ENCODE measurements at places on chromosomes 11 and 22.
A peak's percentile ranks its signal among the peaks of the same experiment; 100 is the strongest.

- no peak for DNase-seq
Measured at GRCh38 chr11:120595557-120595956, 84.0 kb downstream of the GRIK4 start.

DNA sequence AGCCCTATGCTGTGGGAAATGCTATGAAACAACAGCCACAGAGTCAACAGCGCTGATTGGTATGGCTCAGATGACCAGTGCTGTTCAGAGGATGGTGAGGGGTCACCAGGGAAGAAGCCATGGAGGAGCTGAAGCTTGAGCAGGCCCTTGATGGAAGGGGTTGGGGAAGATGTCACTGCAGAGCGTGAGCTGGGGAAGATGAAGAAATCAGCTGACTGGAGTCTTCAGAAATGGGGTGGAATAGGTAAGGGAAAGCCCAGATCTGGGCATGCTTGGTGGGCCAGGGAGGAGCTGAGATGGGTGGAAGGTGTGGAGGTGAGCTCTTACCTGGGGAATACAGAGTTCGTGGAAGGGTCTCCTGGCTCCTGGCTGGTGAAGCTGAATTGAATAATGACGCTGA is 105.4 kb upstream of the PLET1 start:
- no peak for DNase-seq

DNA sequence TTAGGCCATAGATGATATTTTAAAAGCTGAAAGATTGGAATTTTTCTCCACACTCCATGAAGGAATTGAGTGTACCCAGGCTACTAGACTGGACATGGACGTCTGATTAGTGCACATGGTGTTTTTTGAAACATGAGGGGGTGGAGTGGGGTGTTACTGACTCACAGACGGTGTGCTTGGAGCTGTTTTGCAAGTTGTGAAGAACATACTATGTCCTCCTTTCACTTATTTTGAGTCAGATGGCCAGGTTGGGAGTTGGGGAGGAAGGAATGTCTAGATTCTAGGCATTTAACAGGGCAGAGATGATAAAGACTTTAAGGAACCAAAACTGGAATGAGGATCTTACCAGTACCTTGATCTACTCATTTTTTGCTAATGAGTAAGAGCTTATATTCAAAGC is 158.1 kb upstream of the MTNR1B start:
- no peak for DNase-seq

- no peak for DNase-seq
Measured at GRCh38 chr22:22927888-22928665, 40.5 kb downstream of the IGLL5 start.

DNA sequence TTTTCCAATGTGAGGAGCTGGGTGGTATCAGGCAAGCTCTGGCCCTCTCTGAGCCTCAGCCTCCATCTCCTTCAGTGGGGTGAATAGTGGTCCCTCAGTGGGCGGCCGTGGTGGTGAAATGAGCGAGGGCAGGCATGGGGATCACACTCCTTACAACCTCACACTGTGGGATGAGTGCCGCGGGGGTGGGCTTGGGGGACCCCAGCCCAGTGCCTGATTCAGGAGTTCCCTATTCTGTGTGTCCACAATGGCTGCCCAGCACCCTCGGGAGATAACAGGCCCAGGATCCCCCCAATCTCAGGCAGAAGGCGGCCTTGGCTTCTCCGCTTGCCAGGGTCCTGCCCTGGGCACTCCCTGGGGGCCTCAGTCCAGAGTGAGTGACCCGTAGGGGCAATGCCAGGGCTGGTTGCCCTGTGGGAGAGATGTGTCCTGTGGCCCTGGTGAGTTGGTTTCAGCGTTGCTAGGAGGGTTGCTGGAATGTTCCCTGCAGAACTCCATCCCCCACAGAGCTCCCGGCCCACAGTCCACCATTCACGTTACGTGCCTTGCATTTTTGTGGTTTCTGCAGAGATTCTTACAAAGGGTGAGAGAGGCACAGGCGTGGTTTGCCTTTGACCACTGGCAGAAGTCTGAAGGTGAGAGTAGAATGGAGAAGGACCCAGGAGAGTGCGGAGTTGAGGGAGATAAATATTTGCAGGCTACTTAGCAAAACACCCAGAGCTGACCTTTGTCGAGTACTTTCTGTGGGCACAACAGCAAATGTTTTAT is 2.9 kb downstream of the ALDH3B1 start:
- DNase-seq = no peak

DNA sequence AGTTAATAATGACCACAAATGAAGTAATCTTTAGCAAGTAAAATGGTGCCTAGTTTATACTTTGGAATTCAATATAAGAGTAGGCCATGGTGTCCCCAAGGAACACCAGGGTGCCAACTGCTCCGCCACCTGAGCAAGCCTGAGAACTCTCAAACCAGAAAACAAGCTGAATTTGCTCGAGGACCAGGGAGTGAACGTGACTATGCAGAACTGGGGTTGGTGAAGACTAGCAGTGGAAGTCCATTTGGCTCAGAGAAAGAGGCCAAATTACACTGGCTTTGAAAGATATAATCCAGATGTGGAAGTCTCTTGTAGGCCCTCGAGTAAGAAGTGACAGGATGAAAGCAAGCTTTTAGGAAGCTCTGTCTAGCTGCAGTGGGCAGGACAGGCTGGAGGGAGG is 8.7 kb upstream of the SMIM35 start:
- no peak for DNase-seq

- DNase-seq = no peak
Measured at GRCh38 chr11:66157182-66157864, 87.3 kb downstream of the PACS1 start.

DNA sequence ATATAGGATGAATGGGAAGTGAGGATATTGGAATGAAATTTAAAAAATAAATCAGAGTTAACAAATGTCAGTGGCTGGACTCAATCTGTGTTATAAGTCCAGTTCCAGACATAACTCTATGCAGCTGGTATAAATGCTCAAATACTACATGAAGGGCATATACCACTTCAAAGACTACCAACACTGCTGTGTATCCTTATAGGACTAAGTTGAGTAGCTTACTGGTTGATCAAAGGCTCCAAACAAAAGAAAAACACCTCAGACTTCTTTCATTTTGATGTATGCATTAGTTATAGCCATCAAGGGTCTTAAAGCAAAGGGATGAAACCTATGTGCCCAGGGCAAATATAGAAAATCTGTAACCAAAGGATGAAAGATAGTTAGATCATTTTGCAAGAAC is 86.2 kb downstream of the PAK1 start:
- no peak for DNase-seq

GRCh38 chr11:69306821-69307220 is 12.9 kb downstream of the MYEOV start:
- DNase-seq = no peak

DNA sequence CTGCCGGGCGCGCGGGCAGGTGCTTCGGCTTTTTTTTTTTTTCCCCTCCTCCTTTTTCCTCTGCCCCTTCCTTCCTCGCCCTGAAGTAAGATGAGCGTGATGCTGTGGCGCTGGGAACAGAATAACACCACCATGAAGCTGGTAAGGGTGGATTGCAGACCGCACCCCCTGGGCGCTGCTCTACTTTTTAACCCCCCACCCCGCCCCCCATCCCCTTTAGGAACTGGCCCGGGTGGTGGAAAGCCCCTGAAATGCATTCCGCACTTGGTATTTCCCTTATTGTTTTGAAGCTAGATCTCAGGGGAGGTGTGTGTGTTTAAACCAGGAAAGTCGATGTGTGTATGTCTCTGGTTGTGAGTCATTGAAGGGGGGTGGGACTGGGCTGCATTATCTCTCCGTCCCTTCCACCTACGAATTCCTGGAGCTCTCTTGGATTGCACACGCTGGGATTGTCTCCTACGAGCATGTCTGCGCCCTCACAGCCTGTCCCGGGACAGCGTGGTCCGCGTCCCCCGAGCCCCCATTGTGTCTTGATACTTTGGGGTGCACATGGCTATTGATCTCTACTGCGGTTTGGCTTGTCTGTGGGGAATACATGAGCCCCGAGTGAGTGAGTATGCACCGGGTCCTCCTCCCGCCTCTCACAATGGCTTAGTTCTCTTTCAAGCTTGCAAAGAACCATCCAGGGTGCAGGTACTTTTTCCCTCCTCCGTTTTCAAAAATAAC is 64.9 kb downstream of the NAV2 start:
- no peak for DNase-seq

DNA sequence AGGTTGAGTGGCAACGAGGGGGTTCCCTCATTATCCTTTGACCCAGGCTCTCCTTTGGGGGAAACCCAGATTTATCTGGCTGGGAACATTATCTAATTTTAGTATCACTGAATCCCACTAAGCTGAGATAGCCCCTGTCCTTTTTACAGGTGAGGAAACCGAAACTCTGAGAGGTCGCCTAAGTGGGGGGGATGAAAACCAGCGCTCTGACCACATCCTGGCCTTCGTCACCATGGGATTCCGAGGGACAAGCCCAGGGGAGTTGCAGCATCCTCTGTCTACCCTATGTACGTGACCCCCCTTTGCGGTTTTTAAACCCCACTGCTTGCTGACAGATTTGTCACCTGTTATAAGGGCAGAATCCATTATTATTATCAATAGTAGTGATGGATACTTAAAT is 61.0 kb downstream of the ISX start:
- no peak for DNase-seq

- no peak for DNase-seq
Measured at GRCh38 chr11:72573855-72574445, 100.3 kb downstream of the PDE2A start.

DNA sequence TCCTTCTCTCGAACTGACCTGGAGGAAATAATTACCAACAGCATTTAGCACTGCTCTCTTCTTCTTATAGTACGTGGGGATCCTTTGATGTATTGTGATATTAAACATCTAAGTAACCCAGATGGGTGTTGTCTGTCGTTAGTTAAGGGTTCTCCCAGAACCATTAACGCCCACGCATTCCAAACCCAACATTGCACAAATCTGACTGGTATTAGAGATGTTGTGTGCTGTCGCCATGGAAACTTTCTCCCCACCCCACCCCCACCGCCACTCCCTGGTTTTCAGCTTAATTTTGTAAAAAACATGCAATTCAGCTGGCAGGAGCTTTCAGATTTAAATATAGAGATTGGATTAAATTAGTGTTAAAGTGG is 1495.2 kb downstream of the TBC1D22A start:
- DNase-seq = no peak

GRCh38 chr22:46355369-46355995 is 20.0 kb downstream of the TRMU start:
- peak; percentile 58 for DNase-seq

GRCh38 chr11:119371778-119372182 is 9.7 kb downstream of the USP2 start:
- no peak for DNase-seq

DNA sequence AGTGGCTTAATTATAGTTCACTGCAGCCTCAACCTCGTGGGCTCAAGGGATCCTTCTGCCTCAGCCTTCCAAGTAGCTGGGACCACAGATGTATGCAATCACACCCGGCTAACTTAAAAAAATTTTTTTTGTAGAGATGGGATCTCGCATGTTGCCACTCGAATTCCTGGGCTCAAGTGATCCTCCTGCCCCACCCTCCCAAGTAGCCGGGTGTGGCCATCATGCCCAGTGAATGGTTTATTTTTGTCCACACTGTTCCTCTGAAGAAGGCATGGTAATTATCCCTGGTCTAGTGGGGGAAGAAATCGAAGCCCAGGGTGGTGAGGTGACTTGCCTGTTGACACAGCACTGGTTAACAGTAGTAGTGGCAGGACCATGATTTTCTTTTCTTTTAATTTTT is 1.9 kb downstream of the SAC3D1 start:
- no peak for DNase-seq

DNA sequence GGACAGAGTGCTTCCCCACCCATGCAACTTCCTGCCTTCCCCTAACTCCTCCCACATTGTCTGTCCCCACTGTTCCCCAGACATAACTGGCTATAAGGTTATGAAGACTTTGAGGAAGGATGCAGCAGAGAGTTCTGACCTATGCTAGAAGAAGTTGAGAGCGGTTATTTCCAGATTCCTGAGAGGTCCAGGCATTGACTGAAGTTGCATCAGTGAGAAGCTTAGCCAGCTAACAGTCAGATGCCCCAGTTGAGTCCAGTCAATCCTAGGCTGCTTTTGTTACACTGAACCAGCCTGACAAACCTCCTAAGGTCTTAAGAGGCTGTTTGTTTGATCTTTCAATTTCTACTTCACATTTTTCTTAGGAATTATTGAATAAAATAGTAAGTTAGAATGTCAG is 937.9 kb upstream of the CCDC90B start:
- DNase-seq = no peak

- DNase-seq = no peak
Measured at GRCh38 chr22:30028731-30029130, 51.5 kb upstream of the HORMAD2 start.

- no peak for DNase-seq
Measured at GRCh38 chr22:49543876-49544275, 283.8 kb downstream of the BRD1 start.

- no peak for DNase-seq
Measured at GRCh38 chr11:91178366-91178765, 955.5 kb upstream of the CHORDC1 start.

DNA sequence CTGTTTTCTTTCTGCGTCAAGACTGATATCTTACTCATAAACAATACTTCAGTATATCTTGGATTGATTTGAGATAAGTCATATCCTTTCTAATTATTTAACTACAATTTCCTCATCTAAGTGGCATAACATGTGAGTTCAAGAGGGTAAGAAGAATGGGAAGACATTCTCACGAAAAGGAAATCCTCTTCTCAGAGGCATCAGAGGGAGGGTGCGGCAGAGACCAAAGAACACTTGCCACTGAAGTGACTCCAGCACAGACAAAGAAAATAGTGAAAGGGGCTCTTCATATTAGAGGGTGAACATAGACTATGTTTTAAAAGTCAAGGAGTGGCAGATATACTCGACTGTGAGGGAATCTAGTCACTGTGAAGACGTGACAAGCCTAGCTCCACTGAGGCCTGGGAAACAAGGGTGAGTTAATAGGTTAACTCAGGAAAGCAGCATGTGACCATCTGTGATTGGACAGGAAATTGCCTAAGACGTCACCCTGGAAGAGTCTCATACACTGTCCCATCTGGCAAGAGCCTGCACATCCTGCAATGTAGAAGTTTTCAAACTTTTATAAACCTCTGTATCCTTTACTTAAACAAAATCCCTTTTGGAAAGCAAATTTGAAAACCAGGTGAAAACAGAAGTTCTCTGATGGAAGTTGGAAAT is 1.9 kb upstream of the MMP1 start:
- no peak for DNase-seq

- DNase-seq = no peak
Measured at GRCh38 chr11:103948187-103948763, 88.2 kb upstream of the DDI1 start.

DNA sequence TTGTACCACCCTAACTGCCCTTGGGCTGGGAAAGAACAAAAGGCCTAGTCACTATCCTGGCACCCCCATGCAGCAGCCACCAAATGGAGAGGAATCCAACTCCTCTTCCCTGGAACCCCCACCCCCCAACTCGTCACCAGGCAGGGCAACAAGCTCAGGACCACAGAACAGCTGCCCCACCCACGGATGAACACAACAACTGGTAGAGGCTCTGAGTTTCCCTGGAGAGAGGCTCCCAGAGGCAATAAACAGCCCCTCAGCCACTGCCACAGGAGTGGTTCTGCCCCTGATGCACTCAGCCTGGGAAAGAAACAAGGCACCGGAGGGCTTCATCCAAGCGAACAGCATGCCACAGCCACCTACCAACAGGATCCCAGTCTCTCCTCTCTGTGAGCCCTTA is 778.4 kb upstream of the FAT3 start:
- no peak for DNase-seq
